H7 (cell line): ENCODE measurements at places on chromosomes 7 and 10. TPM values are rescaled to one million over a fixed set of nuclear protein-coding genes. Genes with fewer than 3 reads are reported as not detected.

Gene COMMD3
- total RNA-seq: 1.1 and 1.8 TPM in 2 replicates

Gene OR2A5
- total RNA-seq: not detected in 2 replicates

Gene ALKBH4
- total RNA-seq: 29.1 and 30.5 TPM in 2 replicates

Gene KLF14
- total RNA-seq: 0.07 TPM in 1 of 2 replicates, not detected in the other

Gene SLC26A5
- total RNA-seq: not detected in 2 replicates

Gene LRIT1
- not detected in 2 replicates for total RNA-seq

Gene CNTNAP2
- 102 and 109 TPM in 2 replicates for total RNA-seq

Gene NUTM2E
- 0.10 and 0.15 TPM in 2 replicates for total RNA-seq

Gene H2BK1
- 0.74 TPM in 1 of 2 replicates, not detected in the other for total RNA-seq

Gene MMD2
- not detected in 2 replicates for total RNA-seq

Gene NUTM2B
- 0.11 and 0.59 TPM in 2 replicates for total RNA-seq

GRCh38 chr10:120514959-120515358, 57.9 kb downstream of the PLPP4 start:
- DNase-seq: no peak

DNA sequence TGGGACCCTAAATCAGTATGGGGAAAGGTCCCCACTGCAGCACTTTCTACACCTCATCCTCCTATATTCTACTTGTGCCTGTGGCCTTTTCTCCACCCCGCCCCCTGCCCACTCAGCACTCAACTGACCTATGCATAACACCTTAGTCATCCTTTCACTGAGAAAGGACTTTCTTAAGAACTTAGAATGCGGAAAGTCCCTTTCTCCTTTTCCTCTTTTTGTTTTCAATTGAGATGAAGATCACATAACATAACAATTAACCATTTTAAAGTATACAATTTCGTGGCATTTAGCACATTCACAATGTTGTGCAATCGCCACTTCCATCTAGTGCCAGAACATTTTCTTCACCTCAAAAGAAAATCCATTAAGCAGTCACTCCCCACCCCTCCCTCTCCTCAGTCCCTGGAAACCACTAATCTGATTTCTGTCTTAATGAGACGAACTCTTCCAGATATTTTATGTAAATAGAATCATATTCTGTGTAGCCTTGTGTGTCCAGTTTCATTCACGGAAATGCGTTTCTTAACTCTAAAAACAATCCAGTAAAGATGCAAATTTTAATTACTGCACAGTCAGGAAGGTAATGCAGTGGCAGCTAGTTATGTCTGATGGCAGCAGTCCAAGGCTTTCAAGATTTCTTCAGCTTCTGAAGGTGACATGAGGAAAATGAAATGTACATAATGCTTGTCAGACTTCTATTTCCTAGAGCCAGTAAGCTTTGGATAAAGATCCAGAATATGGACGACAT, 41.7 kb downstream of the FAS start:
- no peak for DNase-seq

DNA sequence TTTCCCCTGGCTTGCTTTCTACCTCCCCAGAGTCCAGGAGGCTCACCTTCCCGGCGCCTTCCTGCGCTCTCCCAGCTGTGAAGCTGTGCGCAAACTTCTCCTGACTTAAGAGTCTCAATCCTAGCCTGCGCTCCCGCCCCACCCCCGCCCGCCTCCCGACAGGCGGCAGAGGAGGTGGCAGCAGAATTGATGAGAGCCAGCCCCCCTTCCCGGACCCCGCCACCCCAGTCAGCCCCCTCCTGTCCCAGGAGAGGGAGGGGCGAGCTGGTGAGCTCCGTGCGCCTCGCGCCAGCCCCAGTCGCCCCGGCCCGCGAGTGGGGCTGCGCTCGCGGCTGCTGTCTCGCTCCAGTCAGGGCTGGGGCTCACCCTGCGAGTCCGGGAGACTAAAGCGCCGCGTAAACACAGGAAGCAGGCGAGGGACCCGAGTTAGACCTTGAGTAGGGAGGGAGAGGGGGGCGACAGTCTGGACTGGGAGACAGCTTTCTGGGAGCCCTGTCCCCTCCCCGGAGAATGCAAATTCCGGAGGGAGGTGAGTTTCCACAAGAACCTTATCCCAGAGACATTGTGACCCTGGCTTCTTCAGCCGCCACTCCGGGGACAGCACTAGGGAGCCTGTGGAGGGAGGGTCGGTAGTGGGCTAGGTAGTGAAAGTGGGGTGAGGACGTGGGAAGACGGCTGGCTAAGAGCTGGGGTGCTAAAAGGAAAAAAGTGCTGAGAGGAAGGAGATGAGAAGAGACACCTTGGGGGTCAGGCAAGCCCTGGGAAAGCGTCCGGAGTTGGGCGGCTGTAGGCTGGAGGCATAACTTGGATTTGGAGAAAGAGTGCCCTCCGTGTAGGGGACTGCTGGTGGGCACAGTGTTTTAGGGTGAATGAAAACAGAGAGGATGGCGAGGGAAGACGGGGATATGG, at the start of gene CALCR:
Gene CALCR, minus strand, starts transcription at position 79 of the 909 bp plus-strand sequence. CDS start 87,743 bp downstream, outside the sequence.
- peak; percentile 82 for DNase-seq

- no peak for DNase-seq
Measured at GRCh38 chr7:22565315-22565811, 65.4 kb upstream of the STEAP1B start.

DNA sequence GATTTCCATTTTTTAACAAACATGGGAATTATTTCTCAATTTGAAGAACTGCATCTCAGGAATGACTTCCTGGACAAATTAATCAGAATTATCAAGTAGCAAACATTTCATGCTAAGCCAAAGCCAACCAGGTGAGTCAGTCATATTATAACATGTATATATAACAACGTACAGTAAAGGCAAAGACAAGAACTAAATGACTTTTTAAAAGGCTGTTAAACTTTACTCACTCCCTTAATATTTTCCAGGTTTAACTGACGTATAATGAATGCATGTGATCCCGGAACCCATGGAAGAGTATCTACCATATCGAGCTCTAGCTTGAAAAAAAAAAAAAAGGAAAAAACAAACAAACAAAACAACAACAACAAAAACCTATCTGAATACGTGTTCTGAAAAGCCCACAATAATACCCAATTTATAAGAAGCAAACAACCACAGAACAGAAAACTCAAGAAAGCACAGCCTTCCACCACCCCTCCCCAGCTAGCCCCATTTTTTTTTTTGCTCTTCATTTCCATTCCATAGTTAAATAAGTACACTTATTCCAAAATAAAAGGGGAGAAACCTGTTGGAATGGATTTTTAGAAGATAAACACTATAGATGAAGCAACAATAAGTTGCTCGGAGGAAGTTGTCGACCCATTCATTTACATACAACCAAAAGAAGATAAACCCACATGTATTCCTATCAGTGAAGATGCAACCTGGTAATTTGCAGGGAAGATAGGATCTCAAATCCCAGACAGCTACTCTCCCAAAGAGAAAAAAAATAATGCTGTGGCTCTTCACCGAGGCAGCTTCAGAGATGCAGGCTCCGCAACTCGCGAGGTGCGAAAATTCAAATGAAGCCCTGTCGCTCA, 537 bp downstream of the NAPEPLD start:
- DNase-seq: peak; percentile 13

GRCh38 chr10:11602358-11602757, 9.1 kb downstream of the USP6NL start:
- DNase-seq: no peak

- DNase-seq: no peak
Measured at GRCh38 chr7:66100408-66101050, 14.1 kb upstream of the CRCP start.

DNA sequence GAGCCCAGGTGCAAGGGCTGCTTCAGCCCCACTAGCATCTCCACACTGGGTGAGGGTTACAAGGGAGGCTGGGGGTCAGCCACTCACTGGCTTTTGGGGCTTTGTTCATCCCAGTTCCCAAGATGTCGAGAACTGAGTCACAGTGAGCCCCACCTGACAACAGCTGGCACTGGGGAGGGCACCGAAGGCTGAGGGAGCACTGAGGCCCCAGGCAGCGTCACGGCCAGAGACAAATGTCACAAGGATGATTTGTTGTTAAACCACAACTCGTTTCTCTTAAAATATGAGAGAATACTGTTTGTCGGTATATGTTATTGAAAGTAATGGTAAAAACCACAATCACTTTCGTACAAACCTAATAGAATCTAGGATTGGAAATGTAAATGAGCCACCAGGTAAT, 219.9 kb downstream of the CELF2 start:
- DNase-seq: no peak

DNA sequence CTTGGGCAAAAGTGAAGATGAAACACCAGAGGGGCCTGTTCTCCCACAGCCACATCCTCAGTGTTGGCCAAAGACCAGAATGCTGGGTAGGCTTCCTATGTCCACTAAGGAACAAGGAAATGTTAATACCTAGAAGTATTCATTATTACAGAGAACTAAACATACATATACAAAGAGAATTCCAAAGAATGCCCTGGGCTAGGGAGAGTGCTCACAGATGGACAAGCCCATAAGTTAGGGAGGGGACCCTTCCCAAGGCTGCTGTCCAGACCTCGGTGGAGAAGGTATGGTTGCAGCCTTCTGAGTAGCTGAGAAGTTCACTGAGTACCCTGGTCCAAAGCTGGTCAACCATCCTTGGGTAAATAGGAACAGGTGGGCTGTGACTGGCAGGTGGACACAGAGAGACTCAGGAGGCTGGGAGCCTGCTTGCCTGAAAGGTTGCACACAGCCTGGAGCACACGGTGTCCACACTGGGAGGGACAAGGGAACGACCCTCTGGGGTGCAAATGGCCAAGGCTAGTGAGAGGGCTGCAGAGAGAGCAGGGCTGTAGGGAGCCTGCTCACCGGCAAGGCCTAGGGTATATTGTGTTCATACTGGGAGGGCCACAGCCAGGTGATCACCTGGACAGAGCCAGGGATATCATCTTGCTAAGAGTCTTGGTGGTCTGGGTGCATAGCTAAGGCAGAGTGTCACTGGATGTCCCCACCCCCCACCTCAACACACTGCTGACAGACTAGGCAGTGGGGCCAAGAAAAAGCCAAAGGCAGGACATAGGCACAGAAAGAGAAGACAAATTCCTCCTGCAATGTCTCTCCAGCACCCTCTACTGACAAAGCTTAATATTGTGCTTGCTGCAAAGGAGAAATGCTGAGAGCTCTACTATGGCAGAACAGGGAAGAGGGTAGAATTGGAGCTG, 40.3 kb downstream of the CPVL start:
- DNase-seq: peak; percentile 13

- DNase-seq: no peak
Measured at GRCh38 chr7:87420173-87420572, 55.3 kb downstream of the ABCB4 start.

GRCh38 chr7:33130184-33130583, 820 bp downstream of the BBS9 start:
- DNase-seq: peak; percentile 24

DNA sequence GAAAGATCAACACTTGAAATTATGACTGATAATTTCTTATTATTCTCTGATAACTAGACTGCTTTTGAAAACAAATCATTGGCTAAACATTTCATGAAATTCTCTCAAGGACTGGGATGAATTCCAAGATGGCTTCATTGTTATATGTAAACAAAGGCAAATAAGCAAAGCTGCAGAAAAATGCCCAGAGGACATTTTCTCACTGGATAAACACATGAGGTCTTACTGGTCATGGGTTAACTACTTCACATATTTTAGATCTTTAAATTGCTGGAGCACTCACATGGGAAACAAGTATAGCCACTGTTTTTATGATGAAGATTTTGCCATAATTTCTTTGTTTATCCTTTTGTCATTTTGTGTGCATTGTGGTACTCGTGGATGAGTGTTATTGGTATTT, 239.1 kb downstream of the PHF14 start:
- no peak for DNase-seq

GRCh38 chr10:3986493-3987142, 201.6 kb upstream of the KLF6 start:
- no peak for DNase-seq

DNA sequence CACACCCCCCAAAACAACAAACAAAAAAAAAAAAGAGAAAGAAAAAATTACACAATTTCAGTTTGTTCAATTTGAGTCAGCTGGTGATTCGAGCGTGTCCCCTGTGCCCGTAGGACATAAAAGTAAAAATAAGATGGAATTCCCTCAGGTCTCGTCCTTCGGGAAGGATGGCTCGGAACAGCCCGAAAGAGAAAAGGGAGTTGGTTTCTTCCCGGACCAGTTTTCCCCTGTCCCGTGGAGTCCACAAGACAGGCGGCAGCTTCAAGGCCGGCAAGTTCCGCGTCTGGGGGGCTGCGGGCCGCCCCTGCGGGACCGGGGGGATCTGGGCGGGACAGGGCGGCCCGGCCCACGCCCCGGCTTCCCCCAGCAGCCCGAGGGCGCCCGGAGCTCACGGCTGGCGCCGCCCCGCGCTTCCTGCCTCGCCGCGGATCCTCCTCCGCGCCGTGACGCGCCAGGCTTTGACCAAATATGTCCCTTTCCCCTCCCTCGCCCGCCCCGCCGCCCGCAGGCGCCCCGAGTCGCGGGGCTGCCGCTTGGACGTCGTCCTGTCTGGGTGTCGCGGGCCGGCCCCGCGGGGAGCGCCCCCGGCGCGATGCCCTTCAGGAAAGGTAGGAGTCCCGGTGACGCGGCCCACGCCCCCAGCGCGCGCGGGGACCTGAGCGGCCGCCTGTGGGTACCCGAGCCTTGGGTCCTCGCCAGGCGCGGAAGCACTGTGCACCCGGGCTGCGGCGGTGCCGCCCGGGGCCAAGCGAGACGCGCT, 55.8 kb downstream of the RBM17 start:
- peak; percentile 93 for DNase-seq

DNA sequence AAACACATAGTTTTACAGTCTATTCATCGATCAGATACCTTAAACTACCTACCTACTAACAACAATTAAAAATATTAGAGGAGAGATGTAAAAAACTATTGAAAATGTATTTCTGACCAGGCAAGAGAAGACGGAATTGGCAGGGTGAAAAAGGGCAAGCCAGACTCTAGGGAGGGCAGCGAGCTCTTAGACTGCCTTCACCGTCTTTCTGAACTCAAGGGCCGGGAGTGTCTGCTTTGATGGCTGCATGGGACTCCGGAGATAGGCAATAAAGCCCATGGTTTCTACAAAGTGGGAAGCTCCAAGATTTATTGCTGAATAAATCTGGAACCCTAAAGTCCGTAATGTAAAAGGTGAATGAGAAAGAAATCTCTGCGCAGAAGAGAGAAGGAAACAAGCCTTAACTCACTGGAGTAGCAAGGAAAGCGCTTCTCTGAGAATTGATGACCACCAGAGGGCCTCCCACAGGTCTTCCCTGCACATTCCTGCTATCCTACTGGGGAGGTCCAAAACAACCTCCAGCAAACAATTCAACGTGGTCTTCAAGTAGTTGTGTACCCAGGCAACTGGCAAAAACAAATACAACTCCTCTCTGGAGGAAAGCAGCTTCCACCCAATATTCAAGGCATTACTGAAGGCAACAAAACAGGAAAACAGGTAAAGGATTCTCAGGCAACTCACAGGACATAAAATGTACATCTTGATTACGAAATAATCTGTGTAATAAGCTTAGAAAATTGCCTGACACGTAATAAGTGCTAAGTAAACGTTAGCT, 181.3 kb downstream of the SDK1 start:
- DNase-seq: peak; percentile 50

DNA sequence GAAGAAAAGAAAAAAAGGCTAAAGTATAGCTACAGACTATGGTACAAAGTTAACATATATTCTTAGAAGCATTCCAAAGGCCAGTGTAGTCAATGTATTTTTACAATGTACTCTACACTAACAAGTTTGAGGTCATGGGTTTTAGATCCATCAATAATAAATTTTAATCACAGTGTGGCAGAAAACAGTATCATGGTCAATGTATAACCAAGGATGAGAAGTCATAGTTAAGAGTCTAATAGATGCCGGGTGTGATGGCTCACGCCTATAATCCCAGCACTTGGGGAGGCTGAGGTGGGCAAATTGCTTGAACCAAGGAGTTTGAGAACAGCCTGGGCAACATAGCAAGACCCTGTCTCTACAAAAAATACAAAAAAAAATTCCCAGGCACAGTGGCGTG, 53.1 kb downstream of the SLC16A12 start:
- no peak for DNase-seq

GRCh38 chr7:84058311-84059076, 136.1 kb downstream of the SEMA3A start:
- no peak for DNase-seq
